Right lobe of liver (tissue), 6 donors: ENCODE measurements at places on chromosomes 6 and 20. TPM values are rescaled to one million over a fixed set of nuclear protein-coding genes. Genes with fewer than 3 reads are reported as not detected.

GRCh38 chr6:108501559-108501958 is 59.2 kb upstream of the FOXO3 start:
- no peaks in the 10 kb centered on the region for H3K27me3 ChIP-seq
- no peaks in the 10 kb centered on the region for H3K4me1 ChIP-seq
- H3K27ac ChIP-seq = no peak overlapping the region
- no peak for DNase-seq

The TPX2 gene
- total RNA-seq = 3.7 TPM

The MLN gene
- not detected for total RNA-seq

DNA sequence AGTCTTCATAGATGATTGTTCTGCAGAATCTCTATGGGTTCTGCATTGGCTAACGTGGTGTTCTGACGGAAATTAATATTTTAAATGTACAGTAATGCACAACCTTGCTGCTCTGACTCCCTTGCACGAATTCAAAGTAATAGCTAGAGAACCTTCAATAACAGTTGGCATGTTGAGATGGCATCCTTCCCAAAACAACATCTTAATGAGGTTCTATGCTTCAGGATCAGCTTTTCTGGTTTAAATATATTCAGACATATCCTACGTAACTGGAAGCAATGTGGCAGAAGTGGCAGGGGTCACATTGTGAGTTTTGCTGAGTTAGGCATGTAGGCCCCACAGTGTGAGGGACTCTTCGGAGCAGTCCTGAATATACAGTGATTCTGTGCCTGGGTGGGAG is 25.7 kb downstream of the DSE start:
- no peaks in the 10 kb centered on the region for H3K36me3 ChIP-seq
- no peak overlapping the region for H3K27ac ChIP-seq
- DNase-seq = no peak
- H3K4me1 ChIP-seq = no peaks in the 10 kb centered on the region
- H3K27me3 ChIP-seq = no peaks in the 10 kb centered on the region

The CGA gene
- not detected for total RNA-seq

DNA sequence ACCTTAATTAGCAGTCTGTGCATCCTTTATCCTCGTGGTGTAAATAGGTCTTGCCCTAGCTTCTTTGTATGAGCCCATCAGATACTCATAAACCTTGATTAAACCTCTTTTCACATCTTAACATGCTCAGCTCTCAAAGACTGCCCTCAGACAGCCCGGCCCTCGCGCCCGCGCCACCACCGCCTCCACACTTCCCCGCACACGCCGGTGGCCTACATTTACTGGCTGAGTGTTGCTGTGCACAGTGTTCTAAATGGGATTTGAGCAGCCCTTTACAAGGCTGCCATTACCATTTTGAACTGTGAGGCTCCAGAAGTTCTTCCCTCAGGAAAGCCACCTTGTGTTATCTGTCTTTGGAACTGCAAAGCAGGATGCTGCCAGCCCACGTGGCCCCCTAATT is 63.0 kb upstream of the INSM1 start:
- no peaks in the 10 kb centered on the region for H3K4me1 ChIP-seq
- H3K27ac ChIP-seq = no peak overlapping the region
- H3K4me3 ChIP-seq = no peak overlapping the region
- H3K27me3 ChIP-seq = no peaks in the 10 kb centered on the region

- no peaks in the 10 kb centered on the region for H3K27me3 ChIP-seq
- no peak for DNase-seq
- no peaks in the 10 kb centered on the region for H3K4me1 ChIP-seq
These were observed 5.6 kb downstream of the TCEA2 start for GRCh38 chr20:64068386-64069208.

The AFG1L gene
- 5.6 TPM for total RNA-seq

- peaks cover 35% of the 10 kb centered on the region for H3K36me3 ChIP-seq
- H3K4me1 ChIP-seq = peaks cover 7% of the 10 kb centered on the region
- H3K27me3 ChIP-seq = no peaks in the 10 kb centered on the region
- H3K4me3 ChIP-seq = no peak overlapping the region
These were observed 61.5 kb downstream of the IBTK start for GRCh38 chr6:82185948-82186535.

DNA sequence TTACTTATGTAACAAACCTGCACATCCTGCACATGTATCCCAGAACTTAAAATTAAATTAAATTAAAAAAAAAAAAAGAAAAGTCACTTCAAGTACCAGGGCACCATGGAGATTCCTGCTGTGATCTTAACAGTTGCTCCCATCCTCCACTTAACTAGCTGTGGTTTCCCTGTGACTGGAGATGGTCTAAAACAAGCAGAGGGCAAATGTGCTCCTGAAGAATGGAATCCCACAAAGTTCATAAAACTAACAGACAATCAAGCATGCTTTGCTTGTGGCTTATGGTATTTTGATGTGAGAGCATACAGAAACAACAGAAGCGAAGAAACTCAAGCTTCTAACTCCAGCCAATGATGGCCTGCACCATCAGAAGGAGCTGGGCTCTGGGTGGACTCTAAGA is 153.6 kb upstream of the KCNK16 start:
- no peak overlapping the region for H3K4me3 ChIP-seq
- no peaks in the 10 kb centered on the region for H3K4me1 ChIP-seq
- no peak overlapping the region for H3K27ac ChIP-seq
- H3K27me3 ChIP-seq = no peaks in the 10 kb centered on the region
- H3K36me3 ChIP-seq = no peaks in the 10 kb centered on the region

GRCh38 chr6:144897441-144897921 is 612.3 kb downstream of the UTRN start:
- H3K27me3 ChIP-seq = no peaks in the 10 kb centered on the region
- H3K4me3 ChIP-seq = no peak overlapping the region
- H3K36me3 ChIP-seq = no peaks in the 10 kb centered on the region
- DNase-seq = no peak
